ENCODE measurements at places on chromosomes 3 and 15. TPM values are rescaled to one million over a fixed set of nuclear protein-coding genes. Genes with fewer than 3 reads are reported as not detected.

DNA sequence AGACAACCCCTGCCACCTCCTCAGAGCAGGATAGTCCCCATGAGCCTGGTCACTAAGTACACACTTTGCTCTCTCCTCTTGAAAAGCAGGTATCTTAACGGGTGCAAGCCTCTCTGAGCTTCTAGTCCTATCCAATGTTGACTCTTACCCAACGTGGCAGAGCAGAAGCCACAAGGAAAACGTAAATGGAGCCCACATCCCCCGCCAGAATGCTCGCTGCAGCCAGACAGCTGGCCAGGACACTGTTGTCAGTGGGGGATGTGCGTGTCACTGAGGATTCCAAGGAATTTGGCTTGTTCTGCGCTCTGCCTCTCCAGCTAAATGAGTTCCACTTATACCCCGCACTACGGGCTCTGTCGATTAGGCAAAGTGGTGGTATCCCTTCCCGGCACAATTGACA, 67.8 kb upstream of the IGF1R start:
- no peak for DNase-seq

DNA sequence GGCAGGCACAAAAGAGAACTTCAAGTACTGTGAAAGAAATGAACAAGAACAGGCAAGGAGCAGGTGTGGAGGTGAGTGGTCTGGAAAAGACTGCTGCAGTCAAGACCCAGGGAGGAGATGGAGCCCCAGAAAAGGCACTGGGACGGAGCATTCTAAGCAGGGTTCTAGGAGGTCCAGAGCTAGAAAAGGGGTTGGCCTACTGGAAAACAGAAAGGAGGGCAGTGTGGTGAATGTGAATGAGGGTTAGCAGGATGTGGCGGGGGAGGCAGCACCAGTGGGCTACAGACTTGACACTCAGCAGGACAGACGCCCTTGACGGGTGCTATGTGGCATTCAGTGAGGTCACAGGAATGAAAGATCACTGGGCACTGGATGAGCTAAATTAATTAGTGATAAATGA, 75.7 kb downstream of the SENP2 start:
- peak; percentile 38 for DNase-seq

GRCh38 chr15:41940441-41940857, 31.9 kb downstream of the EHD4 start:
- peak; percentile 97 for DNase-seq

The AGBL1 gene
- total RNA-seq, result not detected

The FANCD2OS gene
- total RNA-seq, result not detected

DNA sequence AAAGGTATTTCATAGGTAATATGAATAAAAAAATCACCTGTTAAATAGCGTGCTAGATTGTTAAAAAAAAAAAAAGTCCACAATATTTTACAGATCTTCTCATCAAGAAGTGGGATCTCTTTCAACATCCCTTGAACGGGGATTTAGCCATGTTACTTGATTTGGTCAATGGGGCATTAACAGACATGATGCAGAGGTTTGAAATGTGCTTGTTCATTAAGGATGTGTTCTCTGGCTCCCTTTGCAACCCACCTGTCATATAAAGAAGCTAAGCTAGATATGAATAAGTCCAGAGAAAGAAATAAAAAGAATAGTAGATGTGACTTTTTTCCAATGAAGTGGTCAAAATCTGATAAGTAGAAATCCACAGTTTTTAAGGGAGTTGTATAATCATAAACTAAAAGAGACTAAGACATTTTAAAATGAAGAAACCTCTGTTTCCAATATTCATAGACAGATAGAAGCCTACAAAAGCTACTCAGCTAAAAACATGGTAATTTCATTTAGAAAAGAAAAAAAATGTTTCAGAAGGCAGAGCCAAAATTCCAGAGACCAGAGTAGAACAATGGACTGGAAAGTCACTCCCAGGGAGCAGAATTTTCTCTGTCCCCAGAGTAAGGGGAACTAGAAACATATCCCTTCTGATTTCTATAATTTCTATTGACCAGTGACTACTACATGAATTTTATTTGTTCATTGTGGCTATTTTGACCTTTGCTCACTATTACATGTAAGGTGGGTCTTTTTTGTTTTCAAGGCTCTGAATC, 79.2 kb downstream of the PLSCR2 start:
- no peak for DNase-seq

The NCBP2 gene
- 118 TPM for total RNA-seq

GRCh38 chr3:108475220-108475782, 35.1 kb downstream of the MYH15 start:
- DNase-seq, result no peak

The CLRN1 gene
- total RNA-seq, result not detected

DNA sequence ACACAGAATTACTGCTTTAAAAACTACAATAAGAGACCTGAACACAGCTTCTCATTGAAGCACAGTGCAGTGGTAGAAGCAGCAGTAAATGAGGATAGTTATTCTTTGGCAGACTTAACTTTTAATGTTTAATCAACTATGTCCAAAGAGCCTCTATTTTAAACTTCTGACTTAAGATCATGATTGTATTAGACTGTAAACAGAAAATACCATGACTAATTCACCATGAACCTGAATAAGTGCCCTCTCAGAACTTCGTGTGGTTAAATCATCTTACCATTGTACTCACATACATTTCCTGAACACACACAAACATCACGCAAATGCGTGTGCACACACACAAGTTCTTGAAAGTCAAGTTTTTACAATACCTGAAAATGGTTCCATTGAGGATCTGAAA, 13.9 kb downstream of the CEP152 start:
- DNase-seq, result peak; percentile 19

DNA sequence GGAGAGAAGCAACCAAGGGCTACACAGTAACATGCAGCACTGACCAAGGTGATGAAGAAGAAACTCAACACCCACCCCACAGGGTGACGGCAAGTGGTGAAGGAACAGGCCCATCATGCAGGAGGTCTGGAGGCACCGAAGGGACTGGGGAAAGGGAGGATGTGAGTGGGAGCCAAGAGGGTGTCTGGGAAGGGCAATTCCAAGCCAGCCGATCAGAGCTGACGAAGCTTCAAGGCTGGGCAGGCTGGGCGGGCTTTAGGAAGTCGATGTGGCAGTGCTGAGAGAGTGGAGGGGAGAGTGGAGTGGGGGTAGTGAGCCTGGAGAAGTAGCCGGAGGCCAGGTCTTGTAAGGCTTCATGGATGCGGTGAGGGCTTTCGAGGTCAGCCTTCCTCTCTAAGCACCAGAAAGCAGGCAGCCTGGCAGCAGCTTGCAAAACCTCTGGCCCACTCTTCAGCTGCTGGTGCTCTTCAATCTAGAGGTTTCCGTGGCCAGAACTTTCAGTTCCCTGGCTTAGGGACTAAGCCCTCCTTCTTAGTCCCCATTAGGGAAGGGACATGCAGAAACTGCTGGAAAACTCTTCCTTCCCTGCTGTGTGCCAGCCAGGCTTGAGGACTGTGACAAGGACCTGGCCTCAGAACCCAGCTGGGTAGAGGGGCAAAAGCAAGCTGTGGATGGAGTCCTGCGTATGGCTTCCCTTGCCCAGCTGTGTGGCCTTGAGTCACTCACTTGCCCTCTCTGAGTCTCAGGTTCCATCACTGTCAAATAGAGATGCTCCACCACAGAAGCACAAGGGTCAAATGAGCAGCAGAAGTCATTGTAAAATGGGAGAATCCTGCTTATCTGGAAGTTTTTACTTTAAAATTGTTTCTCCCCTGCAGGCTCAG, 72.1 kb downstream of the TLE3 start:
- DNase-seq, result no peak

The ADAMTS7 gene
- 0.23 TPM for total RNA-seq

GRCh38 chr3:197555281-197556261, at the start of gene BDH1:
Gene BDH1, minus strand, starts transcription at chr3:197555968. Its CDS starts 9,525 bp downstream, at chr3:197546443.
- peak; percentile 58 for DNase-seq

GRCh38 chr15:29838352-29839010, 16.2 kb upstream of the TJP1 start:
- DNase-seq, result no peak

DNA sequence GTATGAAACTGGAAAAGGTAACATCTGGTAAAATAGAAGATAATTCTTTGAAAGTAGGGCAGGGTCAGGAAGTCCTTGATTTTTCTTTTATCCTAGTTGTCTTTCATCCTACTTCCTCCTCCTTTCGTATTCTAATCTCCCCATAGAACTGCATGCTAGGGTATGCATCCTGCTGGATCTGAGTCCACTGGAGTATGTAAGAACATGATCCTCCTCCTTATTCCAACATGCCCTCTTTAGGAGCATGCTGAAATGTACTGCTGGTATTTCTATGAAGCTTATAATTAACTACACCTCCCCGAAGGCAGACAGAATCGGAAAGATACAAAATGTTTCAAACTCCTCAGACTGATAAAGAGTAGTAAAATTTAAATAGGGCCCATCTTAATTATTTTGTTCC, 493.8 kb downstream of the AGBL1 start:
- no peak for DNase-seq

The LYZL4 gene
- total RNA-seq, result not detected

GRCh38 chr15:85407421-85408269, 27.2 kb downstream of the AKAP13 start:
- peak; percentile 94 for DNase-seq

The SEMA6D gene
- total RNA-seq, result 0.35 TPM

The ADGRG7 gene
- not detected for total RNA-seq

DNA sequence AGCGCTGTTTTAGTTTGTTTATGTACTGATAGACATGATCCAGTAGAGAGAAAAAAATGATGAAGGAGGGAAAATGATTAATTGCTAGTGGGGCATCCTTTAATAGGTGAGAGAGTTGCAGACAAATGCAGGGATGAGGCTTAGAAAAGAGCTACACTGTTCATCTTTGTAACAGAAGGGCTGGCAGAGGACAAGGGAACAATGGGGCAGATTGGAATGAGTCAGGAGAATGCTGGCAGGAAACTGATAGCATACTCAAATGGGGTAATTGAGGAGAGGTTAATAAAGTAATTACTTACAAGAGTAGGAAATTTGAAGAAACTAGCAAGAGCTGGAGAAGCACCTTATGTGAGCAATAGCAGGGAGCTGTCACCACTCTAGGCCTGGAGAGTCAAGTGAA, 170.9 kb downstream of the OXSM start:
- no peak for DNase-seq

Data from HT1080 (cell line).